ENCODE measurements at places on chromosomes 11 and 22.

DNA sequence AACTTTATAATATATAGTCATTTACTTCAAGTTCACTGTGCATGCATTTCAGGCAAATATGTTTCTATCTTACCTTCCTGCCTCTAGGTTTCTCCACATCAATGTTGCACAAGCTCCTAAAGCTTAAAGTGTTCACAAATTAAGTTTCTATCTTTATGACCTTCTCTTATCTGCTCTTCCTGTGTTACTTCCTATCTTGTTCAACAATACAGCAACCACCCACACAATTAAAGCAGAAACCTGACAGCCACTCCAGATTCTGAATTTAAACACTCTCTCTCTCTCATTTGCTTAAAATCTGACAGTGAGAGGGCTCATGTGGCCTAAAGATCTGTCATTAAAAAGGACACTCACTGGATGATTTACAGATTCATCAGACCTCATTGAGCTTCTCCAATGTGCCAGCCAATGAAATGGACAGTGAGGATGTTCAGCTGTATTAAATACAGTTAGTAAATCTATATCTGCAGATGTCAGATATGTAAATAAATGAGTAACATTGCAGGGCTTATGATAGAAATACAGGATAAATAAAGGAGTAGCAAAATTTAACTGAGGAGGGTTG is 10.9 kb downstream of the PDGFD start:
- no peak for DNase-seq

- DNase-seq = no peak
Observed at GRCh38 chr11:422249-422656, 7.5 kb upstream of the SIGIRR start.

GRCh38 chr11:108512708-108513107 is 14.5 kb upstream of the POGLUT3 start:
- no peak for DNase-seq

- no peak for DNase-seq
Observed at GRCh38 chr11:21807350-21807749, 385.5 kb upstream of the ANO5 start.

DNA sequence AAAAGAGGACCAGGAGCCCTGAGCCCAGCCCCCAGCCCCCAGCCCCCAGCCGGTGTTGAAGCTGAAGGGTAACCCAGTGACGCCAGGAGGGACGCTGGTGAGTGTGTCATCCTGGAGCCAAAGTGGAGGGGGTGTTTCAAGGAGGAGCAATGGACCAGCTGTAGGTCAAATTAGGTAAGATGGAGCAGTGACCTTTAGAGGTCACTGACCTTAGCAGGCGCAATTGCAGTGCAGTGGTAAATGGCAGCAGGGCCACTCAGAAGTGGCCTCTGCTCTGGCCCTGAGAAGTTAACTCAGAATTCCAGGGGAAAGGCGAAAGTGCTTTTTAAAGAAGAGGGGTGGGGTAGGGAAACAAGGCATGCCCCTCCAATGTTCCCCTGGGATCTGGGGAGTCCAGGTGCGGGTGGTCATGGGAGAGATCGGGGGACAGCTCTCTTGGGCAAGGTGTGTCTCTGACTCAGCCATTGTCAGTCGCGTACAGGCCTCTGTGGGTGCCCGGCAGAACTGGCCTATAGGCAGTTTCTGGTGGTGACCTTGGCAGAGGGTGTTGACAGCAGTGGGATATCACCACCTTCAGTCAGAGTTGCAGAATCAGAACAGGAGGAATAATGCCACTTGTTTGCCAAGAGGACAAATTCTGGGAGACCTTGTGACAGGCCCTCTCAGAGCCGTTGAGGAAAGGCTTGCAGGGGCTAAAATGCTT is 50.3 kb upstream of the TIMP3 start:
- no peak for DNase-seq
